ENCODE measurements at places on chromosomes 4 and X.

GRCh38 chr4:83917572-83917971 is 381.7 kb downstream of the GPAT3 start:
- no peak for DNase-seq

GRCh38 chr4:123450393-123450792 is 53.8 kb downstream of the SPRY1 start:
- no peak for DNase-seq

- no peak for DNase-seq
Observed at GRCh38 chrX:111490688-111491087, 20.8 kb upstream of the SERTM2 start.

DNA sequence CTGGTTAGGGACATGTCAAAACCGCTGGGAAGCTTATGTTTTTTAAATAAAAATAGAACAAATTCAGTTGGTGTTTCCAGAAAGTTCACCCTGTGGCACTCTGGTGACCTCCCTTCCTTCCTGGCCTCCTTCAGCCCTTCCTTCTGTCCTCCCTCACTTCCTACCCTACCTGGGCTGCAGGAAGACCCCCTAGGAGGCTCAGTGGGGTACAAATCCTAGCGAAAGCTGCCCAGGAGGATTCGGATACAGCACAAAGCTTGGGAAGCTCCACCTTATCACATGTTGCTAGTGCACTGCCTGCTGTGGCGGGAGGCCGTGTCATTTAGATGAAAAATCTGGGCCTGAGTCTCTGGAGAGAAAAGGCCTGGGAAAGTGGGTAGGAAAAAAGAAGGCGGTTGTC is 60.5 kb downstream of the FHDC1 start:
- DNase-seq: no peak

GRCh38 chr4:149723065-149723464 is 92.6 kb downstream of the IQCM start:
- DNase-seq: no peak

Data from HEK293T (cell line).